Stimulated activated CD8-positive, alpha-beta memory T cell treated with anti-CD3 and anti-CD28 coated beads, Interleukin-15, amount 100 ng/mL, for 48 hours (primary cell): ENCODE measurements at places on chromosomes 5 and 9.
A peak's percentile ranks its signal among the peaks of the same experiment; 100 is the strongest.

GRCh38 chr9:115204904-115205453 lies 87.0 kb upstream of the TNC start:
- DNase-seq: no peak

GRCh38 chr9:86767373-86767772 lies 179.9 kb downstream of the GAS1 start:
- DNase-seq: no peak

DNA sequence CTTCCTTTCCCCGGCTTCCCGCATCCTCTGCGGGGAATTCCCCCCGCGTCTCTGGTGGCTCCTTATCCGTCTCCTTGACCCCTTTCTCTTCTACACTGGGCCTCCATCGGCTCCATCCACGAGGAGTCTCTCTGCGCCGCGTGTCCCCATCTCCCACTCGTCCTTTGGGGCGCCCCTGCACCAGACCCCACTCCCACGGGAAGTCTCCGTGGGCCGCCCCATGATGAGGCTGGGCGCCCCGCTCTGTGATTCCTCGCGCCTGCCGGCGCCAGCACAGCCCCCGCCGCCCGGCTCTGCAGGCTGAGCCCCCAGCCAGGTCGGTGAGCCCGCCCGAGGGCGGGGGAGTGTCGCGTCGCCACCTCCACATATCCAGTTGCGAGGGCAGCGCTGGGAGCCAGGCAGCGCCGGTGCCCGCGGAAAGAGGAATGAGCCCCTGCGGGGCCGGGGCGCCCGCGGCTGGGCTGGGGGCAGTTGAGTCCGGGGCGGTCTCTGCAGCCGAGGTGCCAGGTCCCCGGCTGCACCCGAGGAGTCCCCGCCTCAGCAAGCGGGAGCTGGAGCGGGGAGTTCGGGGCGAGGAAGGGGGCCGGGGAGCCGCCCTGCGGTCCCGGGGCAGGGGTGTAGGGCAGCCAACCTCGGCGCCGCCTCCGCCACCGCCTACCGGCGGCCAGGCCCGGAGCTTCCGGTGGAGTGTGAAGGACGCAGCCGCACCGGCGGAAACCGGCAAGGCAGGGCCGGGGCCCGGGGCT lies 2.1 kb upstream of the TRAF1 start:
- peak; percentile 67 for DNase-seq

DNA sequence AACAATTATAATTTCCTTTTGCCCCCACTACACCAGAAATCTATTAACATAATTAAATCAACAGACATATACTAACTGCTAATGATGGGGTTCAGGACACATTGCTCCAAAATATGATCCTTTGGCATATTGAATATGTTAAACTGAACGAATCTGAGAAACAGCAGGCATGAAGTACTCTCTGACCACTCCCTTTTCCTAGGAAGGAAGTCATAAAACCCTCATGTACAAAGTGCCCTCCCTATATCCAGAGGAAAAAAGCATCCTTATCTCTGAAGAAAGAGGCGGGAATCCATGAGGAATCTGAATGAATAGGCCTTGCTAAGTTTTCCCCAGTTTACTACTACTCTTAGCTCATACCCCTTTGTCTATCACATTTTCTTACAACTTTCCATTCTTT lies 67.9 kb downstream of the ADAMTS6 start:
- no peak for DNase-seq

- no peak for DNase-seq
Measured at GRCh38 chr5:21219251-21219650, 1231.3 kb upstream of the CDH18 start.

- DNase-seq: no peak
Measured at GRCh38 chr9:26754509-26755164, 138.0 kb downstream of the CAAP1 start.

DNA sequence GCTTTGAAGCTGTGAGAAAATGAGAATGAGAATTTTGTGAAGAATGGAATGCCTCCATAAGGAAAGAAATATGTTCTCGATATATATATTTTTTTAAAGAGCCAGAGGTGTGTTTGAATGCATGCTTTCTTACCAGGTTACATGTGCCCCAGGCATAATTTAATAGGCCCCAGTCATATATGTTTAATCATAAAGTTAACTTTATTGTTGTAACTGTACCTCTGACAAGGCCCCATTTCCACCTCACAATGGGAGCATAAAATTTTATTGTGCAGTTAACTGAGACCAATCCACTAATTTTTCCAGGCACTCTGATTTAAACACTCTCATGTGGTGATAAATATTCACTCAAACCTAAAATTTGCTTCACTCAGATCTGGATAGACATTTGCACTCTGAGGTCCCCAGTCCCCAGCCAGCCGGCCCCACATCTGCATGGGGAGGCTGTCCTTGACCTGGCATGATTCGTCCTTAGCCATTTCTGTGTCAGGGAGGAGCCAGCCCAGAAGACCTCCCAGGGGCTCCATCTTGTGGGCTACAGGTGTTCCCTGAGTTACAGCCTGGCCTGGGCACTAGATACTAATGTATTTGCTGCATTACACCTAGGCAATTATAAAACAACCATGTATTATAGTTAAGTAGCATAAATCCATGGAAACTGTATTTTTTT lies 245.8 kb downstream of the MTRR start:
- no peak for DNase-seq

GRCh38 chr5:75037106-75037505 lies 15.3 kb downstream of the GCNT4 start:
- DNase-seq: no peak

DNA sequence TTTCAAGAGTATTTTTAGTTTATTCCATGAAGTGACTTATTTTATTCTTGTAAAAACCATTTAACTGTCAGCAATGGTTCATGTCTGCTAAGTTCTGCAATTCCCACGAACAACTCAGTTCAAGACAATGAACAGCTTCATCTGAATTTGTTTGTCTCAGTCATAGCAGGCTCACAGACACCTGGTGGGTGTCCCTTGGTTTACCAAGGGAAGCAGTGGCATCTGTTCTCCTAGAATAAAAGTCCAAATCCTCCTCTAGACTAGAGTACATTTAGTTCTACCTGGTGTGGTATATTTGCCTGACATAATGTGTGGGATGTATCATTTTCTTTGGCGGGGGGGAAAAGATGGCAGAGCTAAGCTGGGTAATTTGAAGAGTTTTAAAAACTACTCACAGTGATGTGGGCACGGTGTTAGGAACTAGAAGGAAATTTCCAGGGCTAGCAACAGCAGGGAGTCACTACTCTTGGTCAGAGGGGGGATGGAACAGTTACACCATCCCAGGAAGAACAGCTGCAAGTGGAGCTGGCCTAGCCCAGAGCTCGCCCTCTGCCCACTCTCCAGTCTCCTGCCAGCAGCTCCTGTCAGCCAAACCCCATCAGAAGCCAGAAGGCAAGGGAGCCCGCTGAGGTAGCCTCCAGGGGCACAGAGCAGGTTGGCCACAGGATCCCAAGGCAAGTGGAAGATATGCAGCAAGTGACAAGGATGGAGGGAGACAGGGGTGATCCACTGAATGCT lies 100.3 kb downstream of the PJA2 start:
- no peak for DNase-seq

DNA sequence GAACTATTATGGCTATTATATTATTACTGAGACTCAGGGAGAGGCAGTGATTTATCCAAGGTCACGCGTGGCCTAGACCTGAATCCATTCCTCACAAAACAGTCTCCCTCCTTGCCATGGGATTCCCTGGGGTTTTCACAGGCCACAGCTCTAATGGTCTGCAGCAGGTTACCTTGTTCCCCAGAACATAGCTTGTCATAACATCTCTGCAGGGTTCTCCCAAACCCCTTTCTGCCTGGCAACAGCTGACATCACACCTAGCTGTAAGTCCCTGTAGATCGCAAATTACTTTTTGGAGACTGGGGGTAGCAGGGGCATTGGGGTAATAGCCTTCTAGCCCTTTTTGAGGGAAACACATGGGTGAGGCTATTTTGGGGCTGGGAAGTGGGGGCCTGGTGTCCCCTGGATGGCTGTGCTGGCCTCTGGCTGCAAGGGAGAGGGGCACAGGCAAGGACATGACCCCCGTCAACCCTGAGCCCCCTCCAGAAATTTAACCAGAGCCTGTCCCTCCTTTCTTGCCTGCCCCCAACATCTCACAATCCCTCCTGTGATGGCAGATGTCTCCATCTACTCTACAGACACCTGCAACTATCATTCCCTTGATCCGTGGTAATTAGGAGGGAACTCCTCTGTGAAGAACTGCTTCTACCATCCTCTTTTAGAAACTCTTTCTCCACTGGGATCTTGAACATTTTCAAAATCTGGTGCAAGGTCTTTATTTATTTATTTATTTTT lies 1.3 kb downstream of the CD74 start:
- peak; percentile 27 for DNase-seq

GRCh38 chr5:106254784-106255183 lies 1416.0 kb downstream of the EFNA5 start:
- DNase-seq: no peak

DNA sequence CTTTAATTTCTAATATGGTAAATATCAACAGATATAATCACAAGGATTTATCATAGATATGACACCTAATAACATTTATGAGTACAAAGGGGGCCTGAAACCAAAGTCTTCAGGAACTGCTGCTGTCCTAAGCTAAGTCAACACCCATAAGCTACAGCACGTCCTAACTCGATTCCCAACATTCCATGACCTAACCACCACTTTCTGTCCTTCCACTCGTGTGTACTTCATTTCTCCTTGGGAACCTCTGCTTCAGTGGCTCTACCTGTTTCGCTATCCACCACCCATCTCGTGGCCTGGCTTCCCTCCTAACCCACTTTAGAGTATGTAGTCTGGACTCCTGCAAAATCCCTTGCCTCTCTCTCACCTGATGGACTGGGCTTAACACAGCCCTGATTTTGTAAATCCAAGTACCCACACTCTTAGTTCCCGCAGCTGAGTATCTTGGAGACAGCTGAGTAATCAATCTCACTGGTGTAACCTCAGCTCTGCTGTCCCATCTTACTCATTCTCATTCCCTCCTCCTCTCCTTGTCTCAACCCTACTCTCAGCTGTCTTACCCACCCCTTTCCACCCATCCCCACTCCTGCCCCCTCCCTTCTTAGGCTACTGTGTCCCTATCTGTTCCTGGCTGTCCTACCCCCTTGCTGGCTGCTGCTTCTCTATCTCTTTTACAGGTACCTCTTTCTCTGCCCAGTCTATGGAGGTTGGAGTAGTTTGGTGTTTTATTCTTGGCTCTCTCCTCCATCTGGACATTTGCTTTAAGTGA lies 101.8 kb downstream of the MAST4 start:
- DNase-seq: no peak

DNA sequence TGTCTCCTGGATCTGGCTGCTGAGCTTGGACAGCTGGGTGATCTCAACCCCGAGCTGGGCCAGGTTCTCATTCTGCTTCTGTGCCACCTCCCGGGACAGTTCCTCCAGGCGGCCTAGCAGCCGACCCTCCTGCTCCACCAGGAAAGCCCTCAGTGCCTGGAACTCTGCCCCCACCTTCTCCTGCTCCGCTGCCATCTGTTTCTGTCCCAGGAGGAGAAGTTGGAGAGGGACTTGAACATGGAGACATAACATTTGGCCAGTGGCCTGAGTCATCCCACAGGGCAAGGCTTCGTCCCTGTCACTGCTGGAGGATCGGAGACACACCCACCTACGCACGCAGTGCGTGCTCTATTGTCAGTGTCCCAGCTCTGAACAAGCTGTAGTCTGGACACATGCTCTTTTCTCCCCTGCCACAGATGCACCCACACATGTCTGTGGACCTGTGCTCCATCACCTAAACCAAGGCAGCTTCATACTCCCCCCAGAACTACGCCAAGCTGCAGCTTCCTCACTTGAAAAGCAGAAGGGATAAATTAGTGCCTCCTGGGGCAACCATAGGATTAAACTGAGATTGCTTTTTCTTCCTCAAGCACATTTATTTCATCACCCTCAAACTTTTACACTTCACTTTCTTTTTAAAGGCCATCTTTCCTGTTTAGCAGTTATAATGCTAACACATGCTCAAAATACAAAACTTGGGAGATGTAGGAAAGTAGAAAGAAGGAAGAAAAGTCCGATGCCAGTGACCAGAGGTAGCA lies 4.9 kb downstream of the TRIM7 start:
- DNase-seq: no peak

DNA sequence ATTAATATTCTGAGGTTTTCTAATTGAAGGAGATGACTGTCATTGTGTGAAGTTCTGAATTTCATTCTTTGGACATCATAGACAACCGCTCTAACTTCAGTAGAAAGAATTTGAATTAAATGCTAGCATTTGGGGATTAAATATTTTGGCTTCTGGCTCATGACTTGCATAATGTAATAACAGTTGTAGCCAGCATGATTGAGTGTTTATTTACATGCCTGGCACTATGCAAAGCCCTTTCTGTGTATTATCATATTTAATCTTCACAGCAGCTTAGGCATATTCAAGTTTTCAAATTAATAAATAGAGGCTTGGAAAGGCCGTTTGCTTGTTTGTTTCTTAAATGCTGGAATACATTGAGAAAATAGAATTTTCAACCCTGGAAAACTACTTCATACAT lies 19.6 kb upstream of the HTR1A start:
- no peak for DNase-seq

DNA sequence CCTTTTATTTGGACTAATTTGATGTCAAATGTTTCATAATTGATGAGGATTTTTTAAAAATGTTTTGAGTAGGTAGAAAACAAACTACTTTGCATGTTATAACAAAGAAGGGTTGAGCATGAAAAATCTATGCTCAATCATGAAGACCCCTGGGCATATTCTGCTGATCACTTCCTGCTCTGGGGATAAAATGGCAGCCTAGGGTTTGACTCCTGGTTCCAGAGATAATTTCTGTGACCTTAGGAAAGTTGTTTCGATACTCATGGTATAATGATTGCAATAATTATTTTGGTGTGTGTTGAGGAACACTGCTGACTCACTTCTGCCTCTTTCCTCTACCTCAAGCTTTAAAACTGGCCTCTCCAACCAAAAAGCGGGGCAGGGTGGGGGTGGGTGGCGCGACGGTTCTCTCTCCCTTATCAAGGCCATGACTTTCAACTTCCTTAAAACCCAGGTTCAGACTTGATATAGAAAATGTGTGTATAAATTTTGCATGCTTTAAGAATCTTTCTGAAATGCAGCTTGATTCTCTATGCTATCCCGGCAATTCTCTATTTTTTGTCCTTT lies 6.0 kb upstream of the PIP5K1B start:
- DNase-seq: no peak

DNA sequence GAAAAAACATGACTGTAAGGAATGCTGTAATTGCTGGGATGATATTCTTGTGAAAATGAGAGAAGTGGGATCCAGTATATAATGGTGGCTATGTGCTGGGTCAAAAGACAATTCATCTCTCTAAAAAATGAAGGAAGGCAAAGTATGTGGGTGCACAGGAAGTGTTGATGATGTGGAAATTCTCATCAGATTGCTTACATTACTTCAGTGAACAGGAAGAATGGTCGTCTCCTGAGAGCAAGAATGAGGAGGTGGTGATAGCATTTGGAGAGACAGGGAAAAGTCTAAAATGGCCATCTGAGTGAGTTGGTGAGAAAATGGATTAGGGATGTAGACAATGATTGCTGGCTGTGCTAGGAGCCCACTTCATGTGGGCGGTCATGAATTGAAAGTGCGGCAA lies 253.5 kb upstream of the NREP start:
- DNase-seq: no peak

DNA sequence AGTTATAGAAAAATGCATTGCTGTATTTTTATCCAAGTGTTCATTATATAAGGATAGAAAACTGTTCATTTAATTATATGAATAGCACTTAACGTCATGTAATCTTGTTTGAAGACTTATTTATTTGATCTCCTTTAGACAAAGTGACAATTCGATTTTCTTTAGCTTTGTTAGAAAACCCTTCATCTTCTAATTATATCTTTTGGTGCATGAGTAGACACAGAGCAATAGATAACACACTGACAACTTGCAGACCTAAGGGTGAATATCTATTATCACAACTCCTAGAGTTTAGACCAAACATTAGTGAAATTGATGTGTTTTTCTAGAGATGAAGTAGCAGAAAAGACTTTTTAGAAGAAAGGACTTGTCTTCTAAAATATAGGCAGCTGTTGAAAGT lies 446.4 kb upstream of the SEMA6A start:
- no peak for DNase-seq
